NCI-H2081 treated with DMSO at 0.1 percent for 48 hours (cell line): ENCODE measurements at places on chromosomes 7 and 10.

DNA sequence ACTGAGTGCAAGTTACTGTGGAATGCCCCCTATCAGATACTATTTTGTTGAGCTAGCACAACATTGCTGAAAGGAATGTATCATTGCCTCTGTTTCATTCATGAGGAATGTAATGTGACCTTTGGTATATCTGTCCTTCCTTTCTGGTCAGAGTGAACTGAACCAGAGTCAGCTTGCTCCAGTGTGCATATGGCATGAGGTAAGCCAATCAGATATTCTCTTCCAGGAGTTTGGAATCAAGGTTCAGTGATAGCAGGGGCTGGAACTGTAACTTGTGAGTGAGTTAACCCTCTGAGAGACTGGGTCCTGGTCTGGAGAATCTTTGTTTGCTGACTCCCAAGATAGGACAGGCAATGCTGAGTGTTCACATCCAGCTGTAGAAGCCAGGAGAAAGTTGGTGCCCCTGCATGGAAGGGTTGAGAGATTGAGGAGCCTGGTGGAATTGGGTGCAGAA lies 45.3 kb upstream of the OSBPL3 start:
- DNase-seq, result no peak

DNA sequence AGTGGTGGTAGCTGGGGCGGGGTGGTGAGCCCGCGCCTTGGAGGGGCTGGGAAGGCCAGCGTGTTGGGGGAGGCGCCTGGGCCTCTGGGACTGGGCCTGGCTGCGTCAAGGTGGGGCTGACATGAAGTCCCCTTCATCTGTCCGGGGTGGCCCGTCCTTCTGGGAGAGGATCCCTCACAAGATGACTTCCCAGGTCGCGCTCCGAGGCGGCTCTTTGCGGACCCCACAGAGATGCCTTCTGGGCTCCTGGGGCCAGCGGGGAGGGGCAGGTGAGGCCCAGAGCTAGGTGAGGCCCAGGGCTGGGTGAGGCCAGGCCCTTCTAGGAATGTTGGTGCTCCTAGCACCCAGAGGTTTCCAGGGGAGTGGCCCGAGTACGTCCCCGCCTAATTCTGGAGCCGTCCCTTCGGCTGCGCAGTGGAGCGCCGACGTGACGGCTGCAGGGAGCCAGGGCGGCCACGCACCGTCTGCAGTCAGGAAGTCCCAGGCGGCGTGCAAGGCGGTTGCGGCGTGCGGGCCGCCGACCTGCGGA lies 58.2 kb upstream of the NUPR2 start:
- DNase-seq, result no peak

DNA sequence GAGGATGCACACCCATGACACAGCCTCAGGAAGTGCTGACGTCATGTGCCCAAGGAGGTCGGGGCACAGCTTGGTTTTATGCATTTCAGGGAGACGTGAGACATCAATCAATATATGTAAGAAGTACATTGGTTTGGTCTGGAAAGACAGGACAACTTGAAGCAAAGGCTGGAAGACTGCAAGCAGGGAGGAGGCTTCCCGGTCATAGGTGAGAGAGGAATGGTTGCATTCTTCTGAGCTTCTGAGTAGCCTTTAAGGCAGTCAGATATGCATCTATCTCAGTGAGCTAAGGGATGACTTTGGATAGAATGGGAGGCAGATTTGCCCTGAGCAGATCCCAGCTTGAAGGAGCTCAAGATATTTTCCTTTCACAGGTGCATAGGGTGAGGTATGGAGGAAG lies 349.5 kb downstream of the TYW1 start:
- DNase-seq, result no peak

DNA sequence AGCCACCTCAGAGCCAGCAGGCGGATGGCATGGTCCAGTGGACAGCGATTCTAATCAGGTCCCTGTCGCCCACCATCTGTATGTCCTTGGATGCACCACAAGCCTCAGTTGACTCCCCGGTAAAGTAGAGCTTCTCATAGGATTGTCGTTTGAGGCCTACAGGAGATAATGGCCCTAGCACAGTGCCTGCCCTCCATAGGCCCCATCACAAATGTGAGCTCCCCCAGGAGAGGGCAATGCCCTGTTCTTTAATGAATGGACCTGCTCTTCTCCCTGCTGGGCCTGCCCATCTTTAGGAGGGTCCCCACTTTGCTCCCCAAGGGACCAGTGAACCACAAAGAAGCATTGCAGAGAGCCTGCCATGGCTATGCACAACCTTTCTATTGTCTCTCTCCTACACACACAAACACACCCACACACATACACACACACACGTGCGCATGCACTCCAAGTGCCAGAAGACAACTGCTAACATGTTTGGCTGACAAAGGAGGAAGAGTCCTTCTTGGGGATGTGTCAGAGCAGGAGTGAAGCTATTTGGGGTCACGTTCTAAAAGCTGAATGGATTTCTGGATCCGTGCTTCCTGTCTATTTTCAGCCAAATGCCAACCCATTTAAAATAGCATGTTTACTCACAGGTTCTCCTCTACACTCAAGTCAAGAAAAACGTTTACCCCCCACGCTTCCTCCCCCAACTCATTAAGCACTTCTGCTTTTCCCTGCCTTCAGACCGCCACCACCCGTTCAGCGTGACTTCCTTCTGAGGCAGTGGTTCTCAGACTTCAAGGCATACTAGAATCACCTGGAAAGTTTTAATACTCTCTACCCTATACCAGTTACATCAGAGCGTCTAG lies 196.1 kb downstream of the GRID1 start:
- DNase-seq, result no peak

DNA sequence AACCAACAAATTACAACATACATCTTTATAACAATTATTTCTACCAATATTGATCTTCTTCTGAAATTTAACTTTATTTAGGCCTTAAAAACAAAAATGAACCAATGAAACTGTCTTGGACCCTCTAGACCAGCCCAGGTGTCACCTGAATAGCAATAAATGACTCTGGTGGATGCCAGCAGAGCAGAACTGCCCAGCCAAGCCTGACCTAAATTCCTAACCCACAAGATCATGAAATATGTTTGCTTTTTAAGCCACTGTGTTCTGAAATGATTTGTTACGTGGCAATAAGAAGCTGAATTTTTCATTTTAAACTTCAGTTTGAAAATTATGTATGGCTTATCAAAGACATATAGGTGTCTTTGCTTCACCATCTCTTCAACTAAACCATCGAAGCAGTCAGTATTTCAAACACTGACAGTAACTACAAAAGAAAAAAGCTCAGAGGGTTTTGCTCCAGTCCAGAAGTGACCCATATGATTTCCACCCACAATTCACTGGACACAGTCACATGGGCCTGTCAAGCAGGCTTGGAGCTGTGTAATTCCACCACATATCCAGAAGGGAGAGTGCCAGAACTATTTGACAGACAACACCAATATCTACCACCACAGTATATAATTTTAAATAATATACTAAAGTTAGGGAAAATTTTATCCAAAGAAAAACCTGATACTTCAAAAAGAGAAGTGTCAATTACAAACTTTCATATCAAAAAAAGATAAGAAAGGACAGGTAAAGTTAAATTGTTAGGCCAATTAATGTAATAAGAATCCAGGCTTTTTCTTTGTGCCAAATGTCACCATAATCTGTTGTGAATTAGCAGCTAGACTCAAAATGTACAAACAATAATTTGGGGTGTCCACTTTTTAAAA lies 94.5 kb downstream of the KMT2C start:
- peak; percentile 26 for DNase-seq

GRCh38 chr10:12823328-12823727 lies 178.2 kb downstream of the CCDC3 start:
- DNase-seq, result no peak

DNA sequence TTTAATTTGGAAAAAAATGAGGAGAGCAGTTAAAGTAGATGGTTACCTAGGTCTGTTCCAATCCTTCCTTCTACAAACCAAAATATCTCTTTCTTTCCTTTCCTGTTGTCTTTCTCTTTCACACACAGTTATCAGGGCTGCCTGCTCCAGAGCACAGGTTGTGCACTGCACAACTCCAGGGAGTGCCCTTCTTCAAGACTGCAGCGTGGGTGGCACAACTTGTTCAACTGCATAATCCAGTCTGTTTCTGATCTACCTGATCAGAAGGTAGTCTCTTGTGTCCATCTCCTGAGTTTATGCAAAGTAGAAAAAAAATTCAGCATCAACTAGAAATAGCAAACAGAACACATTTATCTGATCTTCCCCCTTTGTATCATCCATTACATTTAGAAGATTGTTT lies 78.1 kb upstream of the COL13A1 start:
- DNase-seq, result no peak

- DNase-seq, result no peak
These were observed 162.2 kb upstream of the SLC25A13 start for GRCh38 chr7:96484091-96484490.

GRCh38 chr7:5633161-5634106 lies 148.0 kb downstream of the RNF216 start:
- no peak for DNase-seq

DNA sequence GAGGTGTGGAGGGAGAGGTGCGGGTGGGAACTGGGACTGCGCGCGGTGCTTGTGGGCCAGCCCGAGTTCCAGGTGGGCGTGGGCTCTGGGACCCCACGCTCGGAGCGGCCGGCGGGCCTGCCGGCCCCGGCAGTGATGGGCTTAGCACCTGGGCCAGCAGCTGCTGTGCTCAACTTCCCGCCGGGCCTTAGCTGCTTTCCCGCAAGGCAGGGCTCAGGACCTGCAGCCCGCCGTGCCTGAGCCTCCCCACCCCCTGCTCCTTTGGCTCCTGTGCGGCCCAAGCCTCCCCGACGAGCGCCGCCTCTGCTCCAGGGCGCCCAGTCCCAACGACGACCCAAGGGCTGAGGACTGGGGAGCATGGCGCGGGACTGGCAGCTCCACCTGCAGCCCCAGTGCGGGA lies 232.7 kb downstream of the FGFR2 start:
- no peak for DNase-seq

DNA sequence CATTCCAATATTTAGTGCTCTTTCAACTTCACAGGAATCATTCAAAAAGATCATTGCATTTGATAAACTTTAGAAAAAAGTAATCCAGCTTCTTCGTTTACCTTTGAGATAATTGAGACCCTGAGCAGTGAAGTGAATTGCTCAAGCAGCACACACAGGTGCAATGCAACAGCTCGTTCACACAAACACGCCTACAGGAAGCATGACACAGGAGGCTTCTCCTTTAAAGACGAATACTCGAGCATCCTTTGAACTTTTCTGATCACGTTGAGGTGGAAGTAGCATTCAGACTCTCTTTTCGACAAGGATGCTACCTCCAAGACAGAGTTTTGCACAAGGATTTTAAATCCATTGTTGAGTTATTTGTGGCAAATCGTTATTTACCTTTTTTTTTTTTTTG lies 18.0 kb upstream of the RSU1 start:
- DNase-seq, result no peak

DNA sequence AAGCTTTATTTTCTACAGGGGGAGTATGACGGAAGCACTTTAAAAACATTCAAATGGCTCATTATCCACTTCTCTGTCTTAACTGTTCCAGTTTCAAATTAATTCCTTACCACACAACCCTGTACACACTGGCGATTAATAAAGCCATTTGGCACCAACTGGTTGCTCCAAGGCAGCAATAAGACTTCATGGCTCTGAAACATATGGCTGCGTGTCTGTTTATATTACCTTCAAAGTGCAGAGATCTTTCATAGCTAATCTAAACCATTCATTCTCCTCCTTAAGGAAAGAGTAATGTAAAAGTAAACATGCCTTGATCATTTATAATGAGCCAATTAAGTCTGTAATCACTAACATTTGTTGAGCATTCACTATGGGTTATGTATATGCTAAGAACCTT lies 325.7 kb downstream of the PARD3 start:
- DNase-seq, result no peak

DNA sequence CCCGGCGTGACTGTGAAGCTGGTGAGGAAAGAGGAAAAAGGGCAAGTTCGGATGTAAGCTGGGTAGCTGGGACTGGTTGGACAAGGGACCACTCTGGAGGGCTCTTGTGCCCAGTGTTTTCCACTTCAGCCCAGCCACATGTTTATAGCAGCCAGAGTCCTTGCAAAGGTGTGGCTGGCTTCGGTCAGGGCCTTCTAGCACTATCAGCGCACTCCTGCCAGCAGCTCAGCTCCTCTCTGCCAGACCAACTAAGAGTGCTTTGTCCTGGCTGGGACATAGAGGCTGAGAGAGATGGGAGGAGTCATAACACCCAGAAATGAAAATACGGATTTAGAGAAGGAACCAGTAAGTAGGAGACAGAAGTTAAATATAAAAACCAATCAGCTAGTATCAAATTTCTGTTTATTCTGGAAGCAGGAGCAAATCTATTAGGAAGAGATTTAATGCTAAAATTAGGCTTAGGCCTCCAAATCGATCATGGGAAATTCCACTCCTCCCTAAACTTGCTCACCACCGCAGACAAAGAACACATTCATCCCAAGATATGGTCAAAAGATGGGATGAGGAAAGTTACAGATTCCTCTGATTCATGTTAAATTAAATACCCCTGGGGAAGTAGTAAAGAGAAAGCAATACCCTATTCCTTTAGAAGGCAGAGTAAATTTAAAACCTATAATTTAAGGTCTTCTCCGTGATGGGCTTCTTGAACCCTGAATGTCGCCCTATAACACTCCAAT lies 135.0 kb downstream of the RALA start:
- no peak for DNase-seq
